ENCODE measurements at places on chromosomes 6 and 20.

GRCh38 chr6:41966961-41967311 is 25.3 kb upstream of the CCND3 start:
- peak; percentile 71 for DNase-seq

DNA sequence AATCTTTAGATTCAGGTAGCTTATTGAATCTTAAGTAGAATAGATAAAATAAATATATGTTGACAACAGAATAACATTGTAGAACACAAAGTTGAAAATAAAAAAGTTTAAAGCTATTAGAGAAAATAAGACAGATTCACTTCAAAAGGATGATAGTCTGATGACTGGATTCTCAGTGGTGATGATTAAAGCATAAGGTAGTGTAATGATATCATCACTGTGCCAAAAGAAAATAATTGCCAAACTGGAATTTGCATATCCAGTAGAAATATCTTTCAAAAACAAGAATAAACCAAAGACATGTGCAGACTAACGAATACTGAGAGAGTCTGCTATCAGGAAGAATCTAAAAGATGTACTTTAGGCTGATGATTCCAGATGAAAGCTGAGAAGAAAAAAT is 30.2 kb downstream of the ENPP1 start:
- DNase-seq, result no peak

DNA sequence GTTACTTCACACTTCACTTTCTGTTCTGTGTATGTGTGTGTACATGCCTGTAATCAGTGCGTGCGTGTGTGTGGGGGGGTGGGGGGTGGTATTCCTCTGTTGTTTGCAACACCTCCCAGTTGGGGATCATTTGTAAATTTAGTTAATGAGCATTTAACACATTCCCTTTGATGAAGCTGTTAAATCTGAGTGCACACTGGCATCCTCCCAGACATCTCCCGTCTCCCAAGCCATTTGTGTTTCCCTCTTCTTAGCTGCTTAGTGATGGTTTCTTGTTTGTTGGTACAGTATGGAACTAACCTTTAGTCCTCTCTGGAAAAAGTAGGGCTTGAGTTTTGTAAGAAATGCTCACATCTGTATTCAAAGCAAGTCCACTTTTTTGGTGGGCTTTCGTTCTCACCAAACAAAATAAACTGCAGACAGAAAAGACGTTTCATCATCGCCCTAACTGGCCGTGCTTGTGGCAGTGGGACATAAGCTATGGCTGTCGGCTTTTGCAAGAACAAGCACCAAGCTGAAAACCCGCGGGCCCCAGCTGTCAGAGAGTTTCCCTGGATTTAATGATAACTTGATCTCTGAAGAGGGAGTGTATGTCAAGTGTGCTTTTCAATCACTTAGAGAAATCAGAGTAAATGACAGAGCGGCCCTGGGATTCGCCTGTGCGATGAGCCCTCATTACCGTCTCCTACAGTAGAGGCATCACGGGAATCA is 54.9 kb upstream of the SASH1 start:
- DNase-seq, result no peak

DNA sequence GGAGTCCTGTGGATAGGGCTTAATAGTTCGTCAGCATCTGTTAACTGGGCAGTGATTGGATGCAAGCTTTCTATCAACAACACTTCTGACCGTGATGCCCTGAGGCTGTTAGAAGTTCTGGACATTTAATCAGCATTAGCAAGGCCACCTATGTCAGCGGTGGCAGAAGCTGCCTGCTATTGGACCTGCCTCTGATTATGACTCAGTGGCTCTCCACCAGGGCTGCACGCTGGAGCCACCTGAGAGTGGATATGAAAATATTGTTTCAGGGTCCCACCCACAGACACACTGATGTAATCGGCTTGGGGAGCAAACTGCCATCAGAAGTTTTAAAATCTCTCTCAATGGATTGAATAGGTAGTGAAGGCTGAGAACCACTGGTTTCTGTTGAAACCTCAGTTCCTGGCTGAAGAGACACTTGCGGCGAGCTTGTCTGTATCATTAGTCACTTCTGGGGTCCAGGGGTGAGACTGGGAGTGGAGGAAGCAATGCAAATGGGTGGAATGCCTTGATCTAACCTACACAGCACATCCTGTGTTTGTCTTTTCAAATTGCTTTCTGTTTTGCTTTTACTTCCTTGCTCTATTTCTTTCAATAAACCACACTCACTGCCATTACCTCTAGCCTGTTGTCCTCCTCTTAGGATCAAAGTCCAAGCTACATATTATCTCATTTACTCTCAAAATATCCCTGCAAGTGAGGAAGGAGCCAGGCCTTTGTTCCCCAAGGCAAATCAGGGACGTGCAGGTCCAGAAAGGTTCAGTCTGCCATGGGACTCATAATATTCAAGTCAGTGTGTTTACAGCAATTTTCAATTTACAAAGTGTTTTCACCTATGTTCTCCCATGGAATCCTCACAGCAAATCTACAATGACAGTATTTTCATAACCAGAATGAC is 4.2 kb downstream of the CLIC5 start:
- peak; percentile 22 for DNase-seq

- no peak for DNase-seq
Measured at GRCh38 chr6:158293122-158293521, 19.1 kb upstream of the TULP4 start.

GRCh38 chr6:144033816-144034735 is 26.0 kb upstream of the PLAGL1 start:
- no peak for DNase-seq

DNA sequence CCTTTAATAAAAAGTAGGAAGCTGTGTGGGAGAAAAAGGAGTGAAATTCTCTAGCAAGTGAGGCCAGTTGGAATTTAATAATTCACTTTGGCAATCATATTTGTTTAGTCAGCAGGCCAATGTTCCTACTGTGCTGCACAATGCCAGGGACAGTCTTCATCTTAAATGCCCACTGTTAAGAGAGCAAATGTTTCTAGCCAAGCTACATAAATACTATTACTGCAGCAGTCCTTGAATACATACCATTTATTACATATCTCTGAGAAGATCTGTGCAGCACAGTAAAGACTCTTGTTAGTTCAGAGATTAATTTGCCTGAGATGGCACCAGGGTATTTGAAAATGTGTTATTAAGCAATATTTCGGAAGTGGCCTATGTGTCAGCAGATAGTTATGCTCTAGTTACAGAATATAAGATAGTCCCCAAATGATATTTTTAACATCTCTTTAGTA is 105.4 kb downstream of the OGFRL1 start:
- no peak for DNase-seq

GRCh38 chr20:56391037-56391436 is 978 bp downstream of the AURKA start:
- no peak for DNase-seq

GRCh38 chr6:127345521-127345920 is 2.1 kb upstream of the ECHDC1 start:
- DNase-seq, result no peak

DNA sequence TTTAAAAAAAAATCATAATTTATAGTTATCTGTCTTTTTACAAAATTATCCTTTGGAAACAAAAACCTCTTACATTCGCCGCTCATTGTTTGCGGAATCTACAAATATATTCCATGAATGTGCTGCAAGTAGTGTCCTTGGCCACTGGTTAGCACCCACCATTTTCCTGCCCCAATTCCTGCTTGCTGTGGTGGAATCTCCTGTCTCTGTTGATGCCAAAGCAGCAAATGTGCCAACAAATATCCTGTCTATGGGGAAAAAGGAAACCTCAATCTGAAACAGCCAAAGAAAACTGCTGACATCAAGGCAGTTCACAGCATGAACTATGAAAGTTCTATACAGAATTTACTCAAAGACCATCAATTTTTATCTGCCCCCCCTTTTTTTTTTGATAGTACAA is 603.6 kb downstream of the COL12A1 start:
- DNase-seq, result no peak
